ENCODE measurements at places on chromosomes 2 and 18. TPM values are rescaled to one million over a fixed set of nuclear protein-coding genes. Genes with fewer than 3 reads are reported as not detected.

The OR6B2 gene
- total RNA-seq: not detected

The DLGAP1 gene
- total RNA-seq: 11.5 TPM

The CYP27C1 gene
- 10.1 TPM for total RNA-seq

The ERCC3 gene
- 67.4 TPM for total RNA-seq

The ABCG8 gene
- not detected for total RNA-seq

The C2orf66 gene
- total RNA-seq: 0.23 TPM

GRCh38 chr2:42742740-42743658 is 20.9 kb downstream of the OXER1 start:
- no peak for DNase-seq

DNA sequence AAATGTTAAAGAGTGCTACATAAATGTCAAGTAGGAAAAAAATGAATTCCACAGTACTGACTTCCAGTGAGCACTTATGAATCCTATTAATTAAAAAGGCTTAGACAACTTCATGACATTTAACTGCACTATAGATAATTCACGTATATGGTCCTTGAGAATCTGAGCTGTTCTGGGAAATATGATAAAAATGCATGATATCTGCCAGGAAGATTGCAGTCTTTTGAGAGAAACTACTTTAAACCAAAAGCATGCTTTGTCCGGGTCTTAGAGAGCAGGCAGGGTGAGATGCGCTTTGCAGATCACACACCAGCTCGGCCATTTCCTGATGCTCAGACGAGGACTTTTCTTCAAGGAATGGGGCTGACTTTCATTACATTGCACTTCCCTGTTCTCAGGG is 42.6 kb downstream of the CMPK2 start:
- DNase-seq: no peak

DNA sequence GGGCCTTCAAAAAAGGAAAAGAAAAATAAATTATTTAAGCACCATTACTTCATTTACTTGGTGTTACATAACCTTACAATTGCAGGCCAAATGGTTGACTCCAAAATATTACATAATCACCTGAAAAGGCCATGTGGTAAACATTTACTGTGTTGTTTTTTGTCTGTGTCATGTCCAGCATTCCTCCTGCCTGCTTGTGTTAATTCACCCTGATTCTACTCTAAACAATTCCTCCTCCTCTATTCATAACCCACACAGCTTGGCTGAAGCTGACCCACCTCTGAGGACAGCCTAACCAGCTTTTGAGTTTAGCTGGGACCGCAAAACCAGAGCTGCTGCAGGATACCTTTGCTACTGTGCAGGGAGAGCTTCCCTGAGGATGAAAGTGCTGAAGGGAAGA is 35.4 kb downstream of the TMX3 start:
- DNase-seq: no peak

DNA sequence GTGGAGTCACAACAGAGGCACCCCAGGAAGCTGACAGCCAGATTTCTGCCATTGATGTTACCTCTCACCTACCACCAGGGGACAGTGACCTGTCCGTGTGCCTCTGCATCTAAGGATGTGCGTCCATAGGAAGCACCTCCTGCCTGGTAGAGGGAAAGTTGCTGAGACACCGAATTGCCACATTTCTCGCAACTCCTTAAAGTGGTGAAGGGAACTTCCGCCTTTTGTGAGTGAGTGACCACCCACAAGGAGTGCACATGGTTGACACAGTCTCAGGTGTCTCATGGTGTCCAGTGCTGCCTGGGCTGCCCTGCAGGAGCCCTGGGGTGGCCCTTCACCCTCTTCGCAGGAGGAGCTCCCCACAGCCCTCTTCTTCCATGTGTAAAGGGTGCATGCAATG is 201.8 kb downstream of the GBX2 start:
- no peak for DNase-seq

GRCh38 chr2:205858881-205859441 is 176.7 kb downstream of the NRP2 start:
- no peak for DNase-seq

GRCh38 chr18:51997129-51997528 is 342.9 kb upstream of the DCC start:
- DNase-seq: no peak

DNA sequence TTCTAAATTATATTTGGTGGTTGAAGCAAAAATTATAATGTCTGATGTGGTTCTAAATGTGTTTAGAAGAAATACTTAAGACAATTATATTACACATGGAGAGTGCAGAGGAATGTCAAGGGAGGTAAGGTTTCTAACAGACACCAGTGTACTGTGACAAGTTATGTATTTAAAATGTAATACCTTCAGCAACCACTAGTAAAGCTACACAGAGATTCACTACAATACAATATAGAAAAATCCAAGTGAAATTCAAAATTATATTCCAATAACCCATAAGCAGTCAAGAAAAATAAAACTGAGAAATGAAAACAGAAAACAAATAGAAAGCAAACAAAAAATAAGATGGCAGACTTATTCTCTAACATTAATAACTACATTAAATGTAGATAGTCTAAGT is 249.5 kb upstream of the KLHL14 start:
- no peak for DNase-seq

DNA sequence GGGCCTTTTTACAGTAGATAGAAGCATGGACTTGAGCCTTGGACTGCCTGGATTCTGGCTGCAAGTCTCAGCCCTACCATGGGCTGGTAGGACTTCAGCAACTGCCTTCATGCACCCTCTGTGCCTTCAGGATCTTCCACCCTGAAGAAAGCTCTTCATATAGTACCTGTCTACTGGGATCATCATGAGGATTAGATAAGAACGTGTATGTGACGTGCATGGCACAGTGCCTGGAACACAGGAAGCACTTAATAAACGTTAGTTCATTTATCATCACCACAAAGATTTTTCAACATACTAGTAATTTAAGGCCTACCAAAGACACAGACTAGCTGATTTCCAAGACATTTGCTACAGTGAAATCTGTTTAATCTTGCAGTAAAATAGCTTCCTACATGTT is 53.2 kb upstream of the ITM2C start:
- DNase-seq: no peak

DNA sequence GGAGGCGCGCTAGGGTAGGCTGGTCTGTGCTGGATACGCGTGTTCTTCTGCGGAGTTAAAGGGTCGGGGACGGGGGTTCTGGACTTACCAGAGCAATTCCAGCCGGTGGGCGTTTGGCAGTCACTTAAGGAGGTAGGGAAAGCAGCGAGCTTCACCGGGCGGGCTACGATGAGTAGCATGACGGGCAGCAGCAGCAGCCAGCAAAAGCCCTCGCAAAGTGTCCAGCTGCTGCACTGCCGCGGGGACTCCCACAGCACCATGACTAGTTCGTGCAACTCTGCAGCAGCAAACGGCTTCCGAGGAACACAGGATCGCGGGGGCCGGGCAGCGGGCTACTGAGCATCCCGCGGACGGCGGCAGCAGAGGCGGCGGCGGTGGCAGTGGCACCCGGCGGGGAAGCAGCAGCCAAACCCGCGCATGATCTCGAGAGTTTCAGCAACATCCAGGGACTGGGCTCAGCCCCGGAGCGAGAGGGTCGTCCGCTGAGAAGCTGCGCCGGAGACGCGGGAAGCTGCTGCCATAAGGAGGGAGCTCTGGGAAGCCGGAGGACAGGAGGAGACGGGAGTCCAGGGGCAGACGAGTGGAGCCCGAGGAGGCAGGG is 368 bp downstream of the TMEFF2 start:
- DNase-seq: no peak
